C1 segment of cervical spinal cord (tissue), 14 donors: ENCODE measurements at places on chromosomes 7 and 10.

GRCh38 chr7:31986878-31987518 is 83.2 kb downstream of the PDE1C start:
- no peak for DNase-seq

- no peak for DNase-seq
These were observed 54.3 kb downstream of the MAP3K8 start for GRCh38 chr10:30488316-30488715.

DNA sequence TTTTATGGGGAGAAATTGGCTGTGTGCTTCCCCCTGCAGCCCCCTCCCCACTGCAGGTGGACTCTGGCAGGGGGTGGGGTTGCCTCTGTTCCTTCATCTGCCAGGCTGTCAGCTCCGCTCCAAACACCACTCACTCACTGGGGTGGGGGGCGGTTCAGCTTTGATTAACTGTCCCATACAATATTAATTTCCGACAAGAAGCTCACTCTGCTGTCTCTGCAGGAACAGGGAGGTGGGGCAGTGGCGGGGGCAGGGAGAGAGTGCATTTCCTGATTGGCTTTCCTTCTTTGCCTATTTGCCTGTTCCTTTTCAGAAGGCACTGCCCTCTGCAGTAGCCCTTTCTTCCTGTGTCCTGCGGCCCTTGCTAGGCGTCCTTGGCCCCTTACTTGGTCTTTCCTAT is 500.8 kb downstream of the PLXNA4 start:
- no peak for DNase-seq

- DNase-seq = no peak
These were observed 218.6 kb downstream of the KCNMA1 start for GRCh38 chr10:77419056-77419455.

DNA sequence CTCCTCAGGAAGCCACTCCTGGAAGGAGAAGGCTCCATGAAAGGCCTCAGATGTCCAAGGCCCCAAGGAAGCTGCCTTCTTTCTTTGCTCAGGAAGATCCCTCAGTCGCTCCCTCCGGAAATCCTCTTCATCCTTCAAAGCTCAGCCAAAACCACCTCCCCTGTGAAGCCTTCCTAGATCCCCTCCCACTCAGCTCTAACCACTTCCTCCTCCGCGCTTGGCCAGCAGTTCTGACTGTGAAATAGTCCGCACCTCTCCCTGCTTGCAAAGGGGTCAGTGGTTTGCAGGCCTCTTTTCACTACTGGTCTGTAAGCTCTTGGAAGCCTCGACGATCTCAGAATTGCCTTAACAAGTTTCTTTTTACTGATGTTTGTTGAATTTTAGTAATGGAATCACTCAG is 23.9 kb downstream of the PYROXD2 start:
- DNase-seq = no peak

- DNase-seq = no peak
These were observed 530.3 kb downstream of the ARL4A start for GRCh38 chr7:13217768-13218167.

- no peak for DNase-seq
These were observed 498.2 kb downstream of the PHTF2 start for GRCh38 chr7:78296644-78297371.

DNA sequence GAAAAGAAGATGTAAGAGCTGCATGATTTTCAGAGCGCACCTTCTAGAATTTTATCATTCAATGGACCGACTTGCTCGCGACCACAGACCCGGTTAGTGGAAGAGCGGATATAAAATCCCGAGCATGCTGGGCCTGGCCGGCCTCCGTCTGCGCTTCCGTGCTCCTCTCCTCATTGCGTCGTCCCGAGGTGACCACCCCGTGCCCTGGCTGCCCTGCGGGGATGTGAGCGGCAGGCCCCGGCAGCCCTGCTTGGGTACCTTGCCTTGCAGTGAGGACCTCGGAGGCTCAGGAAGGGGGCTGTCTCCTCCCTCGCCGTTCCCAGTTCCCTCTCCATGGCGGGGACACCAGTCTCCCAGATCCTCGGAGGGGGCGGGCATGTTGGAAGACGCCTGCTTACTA is 330.9 kb upstream of the SHH start:
- DNase-seq = no peak

DNA sequence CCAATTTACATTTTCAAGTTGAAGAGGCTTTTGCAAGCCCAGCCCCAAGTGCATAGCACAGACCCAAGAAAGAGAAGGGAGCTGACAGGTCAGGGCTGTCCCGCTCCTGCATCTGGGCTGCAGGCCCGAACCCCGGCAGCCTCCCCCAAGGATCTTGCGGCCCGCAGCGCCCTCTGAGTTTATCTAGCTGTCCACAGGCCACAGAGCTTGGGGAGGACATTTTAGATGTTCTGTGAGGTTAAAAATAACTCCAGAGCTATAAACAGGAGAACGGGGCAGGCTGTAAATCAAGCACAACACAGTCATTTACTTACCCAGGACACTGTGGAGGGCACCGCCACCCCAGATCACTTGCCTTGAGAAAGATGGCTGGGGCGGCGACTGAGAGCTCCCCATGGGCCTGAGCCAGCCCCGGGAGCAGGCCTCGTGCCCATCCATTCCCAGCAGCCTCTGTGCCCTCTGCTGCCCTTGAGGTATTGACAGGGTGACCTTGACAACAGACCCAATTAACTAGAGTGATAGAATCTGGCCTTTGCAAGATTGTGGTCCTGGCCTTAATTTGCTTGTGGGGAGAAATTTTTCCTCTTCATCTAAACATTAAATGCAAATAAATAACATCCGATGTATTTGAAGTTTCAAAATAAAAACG is 563.0 kb downstream of the TCERG1L start:
- no peak for DNase-seq

DNA sequence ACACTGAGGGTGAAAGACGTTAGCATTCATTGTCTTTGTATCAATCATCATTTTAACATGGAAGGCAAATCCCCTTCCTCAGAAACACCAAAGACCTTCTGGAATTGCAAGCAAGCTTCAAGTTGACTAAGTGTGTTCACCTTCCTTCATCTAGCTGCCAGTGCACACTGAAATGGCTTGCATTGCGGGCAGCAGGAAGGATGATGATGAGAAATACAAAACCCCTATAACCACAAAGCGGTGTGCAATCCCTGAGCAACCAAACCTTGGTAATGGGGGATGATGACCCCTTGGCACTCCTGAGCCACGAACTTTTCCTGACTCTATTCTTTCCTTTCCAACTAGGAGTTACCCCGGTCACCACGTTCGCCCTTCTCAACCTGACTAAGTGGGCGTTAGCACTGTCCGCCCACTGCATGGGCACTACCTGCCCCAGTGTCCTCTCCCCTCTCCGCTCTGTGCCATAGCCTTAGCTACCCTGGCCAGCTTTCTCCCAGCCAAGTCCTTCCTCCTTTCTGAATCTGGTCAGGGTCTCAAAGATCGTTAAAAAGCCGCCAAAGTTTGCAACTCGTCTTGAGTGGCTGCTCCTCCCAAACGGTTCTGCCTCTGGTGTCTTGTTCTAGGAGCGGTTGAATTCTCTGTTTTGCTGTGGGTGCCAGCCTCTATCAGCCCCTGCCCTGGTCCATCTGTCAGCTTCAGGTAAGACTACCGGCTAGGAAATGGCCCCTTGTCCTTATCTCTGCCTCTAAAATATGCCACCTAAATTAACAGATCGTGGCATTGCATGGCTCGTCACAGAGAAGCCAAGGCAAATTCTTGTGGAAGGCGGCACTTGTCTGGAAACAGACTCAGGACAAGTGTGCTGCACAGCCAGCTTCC is 586 bp upstream of the AOC1 start:
- no peak for DNase-seq

DNA sequence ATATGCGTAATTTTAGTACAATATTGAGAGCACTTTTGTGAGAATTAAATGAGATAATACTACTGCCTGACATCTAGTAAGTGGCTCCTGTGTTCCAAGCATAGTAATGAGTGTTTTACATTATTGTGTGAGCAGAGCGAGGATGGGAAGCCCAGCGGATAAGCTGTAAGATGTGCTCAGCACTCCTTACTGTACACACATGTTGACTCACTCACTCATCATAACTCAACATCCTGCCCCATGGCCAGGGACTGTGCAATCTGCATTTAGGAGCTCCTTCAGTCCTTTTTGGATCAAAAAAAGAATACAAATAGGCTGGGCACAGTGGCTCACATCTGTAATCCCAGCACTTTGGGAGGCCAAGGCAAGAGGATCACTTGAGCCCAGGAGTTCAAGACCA is 72.9 kb upstream of the NEBL start:
- no peak for DNase-seq

DNA sequence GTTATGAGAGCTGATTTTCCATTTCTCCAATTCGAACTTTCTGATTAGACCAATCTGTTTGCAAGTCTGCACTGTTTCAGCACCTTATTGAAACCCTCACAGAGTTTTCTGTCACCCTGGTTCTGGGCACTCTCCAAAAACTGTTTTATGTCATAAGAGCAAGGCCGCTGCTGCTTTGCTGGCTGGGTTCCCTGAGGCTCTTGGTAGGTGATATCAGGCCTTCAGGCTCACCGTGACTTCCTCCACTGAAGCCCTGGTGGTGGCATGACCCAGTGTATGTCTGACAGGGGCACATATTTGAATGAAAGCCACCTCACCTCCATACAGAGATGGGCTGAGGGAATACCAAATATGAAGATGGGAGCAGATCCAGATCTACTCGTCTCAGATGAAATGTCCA is 8.3 kb downstream of the RABGEF1 start:
- DNase-seq = no peak

DNA sequence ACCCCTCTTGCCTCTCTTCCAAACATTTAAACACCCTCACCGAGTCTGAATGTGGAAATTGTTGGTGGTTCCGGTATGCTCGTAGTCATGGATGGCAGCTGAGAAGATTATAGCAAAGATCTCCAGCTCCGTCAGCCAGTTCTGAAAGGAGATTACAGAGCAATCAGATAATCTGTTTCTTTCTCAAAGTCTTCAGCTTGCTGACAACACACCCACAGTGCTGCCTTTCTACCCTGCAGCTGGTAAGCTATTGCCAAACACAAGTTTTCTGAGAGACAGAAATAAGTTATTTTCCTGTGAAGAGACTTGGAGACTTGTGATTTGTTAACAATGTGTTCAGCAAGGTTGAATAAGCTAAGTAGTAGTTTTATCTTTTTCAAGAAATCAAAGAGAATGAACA is 163.6 kb downstream of the PPP1R17 start:
- no peak for DNase-seq

- no peak for DNase-seq
These were observed 18.0 kb upstream of the SFR1 start for GRCh38 chr10:104103956-104104355.

GRCh38 chr10:49309691-49310411 is 10.9 kb downstream of the C10orf71 start:
- no peak for DNase-seq

- DNase-seq = no peak
These were observed 130.1 kb downstream of the CELF2 start for GRCh38 chr10:11147722-11148121.

DNA sequence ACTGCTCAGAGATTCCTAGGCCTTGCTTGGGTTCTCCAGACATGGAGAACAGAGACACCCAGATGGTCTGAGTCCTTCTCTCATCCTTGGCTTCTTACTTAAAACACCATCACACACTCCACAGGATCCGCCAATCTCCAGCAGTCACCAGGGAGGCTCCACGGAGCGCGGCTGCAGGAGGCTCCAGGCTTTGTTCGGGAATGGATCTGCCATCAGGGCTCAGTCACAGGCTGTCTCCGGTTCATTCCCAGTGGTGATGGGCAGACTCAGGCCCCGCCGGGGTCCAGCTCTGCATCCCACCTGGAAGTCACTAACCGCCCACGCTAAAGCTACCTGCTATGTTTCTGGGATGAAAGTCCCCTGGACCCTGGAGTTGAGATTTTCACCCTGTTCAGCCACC is 312.9 kb downstream of the TCERG1L start:
- DNase-seq = no peak

GRCh38 chr10:72351479-72351878 is 3.2 kb downstream of the DNAJB12 start:
- no peak for DNase-seq

GRCh38 chr10:3672220-3672619 is 112.8 kb downstream of the KLF6 start:
- no peak for DNase-seq

- DNase-seq = no peak
These were observed 23.1 kb downstream of the TRPV5 start for GRCh38 chr7:142910481-142910880.

DNA sequence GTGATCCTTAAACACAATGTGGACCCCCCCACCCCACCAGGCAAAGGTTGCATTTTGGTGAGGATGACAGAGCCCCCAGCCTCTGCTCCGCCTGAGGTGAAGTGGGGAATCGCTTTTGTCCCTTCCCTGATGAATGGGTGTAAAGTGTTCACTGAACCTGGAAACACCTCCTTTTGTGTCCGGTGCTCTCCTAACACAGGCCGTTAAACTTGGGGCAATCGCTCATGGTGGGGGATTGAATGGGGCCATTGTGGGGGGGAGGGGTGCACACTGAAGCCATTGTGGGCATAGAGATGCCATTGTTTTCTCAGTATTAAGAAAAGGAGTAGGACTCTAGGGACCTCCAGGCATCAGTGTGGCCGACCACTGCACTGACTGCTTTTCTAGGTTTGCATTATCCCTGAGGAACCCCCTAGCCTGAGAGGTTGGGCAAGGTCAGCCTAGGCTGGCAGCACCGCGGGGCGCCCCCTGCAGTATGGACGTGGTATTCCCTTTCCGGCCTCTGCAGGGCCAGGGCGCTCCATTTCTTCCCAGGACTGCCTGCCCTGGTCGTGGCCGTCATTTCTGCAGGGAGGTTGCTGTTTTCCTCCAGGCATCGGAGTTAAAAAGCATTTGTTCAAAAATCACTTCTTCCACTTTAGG is 158.3 kb downstream of the TCF7L2 start:
- DNase-seq = no peak

- no peak for DNase-seq
These were observed 28.9 kb downstream of the FBXW4 start for GRCh38 chr10:101666083-101666482.

- DNase-seq = no peak
These were observed 642 bp upstream of the PRKG1 start for GRCh38 chr10:51073453-51074237.

DNA sequence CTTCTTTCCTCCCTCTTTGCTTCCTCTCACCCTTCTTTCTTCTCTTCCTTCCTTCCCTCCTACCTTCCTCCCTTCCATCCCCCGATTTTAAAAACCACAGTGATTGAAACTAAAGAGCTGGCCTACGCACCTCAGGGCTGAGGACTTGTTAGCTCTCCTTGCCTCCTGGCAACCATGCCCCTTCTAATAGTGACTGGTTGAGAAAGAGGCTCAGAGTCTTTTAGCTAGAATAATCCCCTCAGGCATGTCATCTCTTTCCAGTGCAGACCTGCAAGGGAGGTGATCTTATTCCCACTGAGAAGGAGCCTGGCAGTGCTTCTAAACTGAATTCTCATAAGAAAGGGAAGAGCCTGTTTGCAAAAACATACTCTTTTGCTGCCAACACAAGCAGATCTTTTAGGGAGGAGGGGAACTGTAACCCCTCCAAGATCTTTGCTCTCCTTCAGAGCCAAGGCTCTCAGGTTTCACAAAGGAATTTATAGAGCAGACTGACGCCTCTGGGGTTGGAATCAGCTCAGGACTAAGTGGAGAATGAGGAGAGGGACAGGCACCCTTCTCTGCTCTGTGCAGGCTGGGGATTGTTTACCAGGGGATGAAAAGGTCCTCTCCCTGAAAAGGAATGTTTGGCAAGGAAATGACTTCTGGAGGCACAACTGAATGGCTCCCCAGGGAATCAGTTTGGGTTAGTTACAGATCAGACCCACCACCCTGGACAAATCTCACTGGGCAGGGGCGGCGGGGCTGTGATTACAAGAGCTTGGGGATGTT is 9.4 kb upstream of the ANKRD1 start:
- DNase-seq = no peak

GRCh38 chr7:77185866-77186265 is 13.8 kb downstream of the FGL2 start:
- DNase-seq = no peak

- no peak for DNase-seq
These were observed 130.5 kb downstream of the GRK5 start for GRCh38 chr10:119337796-119338432.
